Ecto neural progenitor cell (in vitro differentiated cells): ENCODE measurements at places on chromosomes 1 and 21.

- no peak for DNase-seq
Observed at GRCh38 chr1:20248971-20249612, 41.6 kb upstream of the VWA5B1 start.

DNA sequence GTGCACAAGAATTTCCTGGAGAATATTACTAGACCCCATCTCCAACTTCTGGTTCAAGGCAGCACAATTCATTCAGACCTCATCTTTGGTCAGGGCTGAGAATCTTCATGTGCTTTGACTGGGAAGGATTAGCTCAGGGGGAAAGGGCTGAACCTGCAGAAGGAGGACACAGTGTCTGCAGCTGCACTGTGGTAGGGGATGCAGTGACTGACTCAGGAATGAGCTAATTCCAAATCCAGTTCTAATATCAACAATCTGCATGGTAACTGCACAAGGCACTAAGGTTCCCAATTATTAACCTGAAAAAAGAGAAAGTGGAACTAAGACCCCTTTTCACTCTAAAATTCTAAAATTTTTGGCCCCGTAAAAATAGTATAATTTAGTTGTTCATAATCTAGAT, 31.6 kb downstream of the TTLL7 start:
- DNase-seq: no peak

- DNase-seq: no peak
Observed at GRCh38 chr21:15932726-15933125, 202.9 kb downstream of the USP25 start.

GRCh38 chr1:228205526-228206436, 2.1 kb upstream of the OBSCN start:
- peak; percentile 32 for DNase-seq

DNA sequence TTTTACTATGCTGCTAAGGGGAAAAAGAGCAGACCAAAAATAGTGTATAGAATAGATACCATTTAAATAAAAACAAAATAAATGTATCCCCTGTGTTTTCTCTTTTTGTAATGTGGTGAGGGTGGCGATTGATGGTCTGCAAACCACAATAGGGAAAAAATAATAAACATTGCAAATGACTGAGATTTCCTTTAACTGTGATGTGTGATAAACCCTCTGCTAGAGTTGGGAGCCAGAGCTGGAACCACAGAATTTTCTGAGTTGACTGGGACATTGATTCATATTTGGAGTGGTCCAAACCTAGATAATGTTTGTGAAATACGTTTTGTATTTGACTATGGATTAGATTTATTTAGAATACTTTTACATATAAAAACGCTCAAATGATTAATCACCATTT, 70.6 kb upstream of the PTGFR start:
- DNase-seq: no peak

DNA sequence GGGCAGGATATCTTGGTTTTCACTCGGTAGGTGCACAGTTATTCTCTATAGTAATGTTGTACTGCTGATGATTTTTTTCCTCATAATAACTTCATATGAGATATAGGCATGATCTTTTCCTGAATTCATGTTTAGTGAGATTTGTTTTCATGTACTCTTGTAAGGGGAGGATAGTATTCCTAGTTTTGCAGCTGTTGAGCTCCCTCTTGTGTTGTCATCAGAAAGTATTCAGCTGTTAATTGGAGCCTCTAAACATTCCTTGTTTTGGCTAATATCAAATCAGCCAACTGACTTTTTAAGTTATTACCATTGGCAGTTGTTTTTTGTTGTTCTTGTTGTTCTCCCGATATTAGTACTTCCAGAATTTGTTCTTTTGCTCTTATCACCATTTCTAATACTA, 24.4 kb downstream of the OR10R2 start:
- DNase-seq: no peak

DNA sequence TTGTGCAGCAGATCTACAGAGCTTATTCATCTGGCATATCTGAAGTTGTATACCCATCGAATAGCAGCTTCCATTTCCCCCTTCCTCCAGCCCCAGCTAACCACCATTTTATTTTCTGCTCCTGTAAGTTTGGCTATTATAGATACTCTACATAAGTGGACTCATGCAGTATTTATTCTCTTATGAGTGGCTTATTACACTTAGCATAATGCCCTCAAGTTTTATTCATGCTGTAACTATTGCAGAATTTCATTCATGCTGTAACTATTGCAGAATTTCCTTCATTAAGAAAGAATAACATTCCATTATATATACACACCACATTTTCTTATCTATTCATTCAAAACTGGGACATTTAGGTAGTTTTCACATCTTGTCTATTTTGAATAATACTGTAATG, 30.5 kb upstream of the IFI16 start:
- DNase-seq: no peak

GRCh38 chr21:38323721-38324531, 67.1 kb downstream of the KCNJ15 start:
- DNase-seq: no peak

DNA sequence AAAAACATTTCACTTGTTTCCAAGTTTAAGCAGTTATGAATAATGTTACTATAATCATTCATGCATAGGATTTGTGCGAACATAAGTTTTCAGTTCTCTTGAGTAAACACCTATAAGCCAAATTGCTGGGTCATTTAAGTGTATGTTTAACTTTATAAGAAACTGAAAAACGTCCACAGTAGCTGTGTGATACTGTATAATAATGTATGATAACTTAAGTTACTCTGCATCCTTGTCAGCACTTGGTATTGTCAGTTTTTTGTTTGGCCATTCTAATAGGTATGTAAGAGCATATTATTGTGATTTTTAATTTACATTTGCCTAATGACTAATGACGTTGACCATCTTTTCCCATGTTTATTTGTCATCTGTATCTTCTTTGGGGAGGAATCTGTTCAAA, 14.4 kb upstream of the SLC35A3 start:
- DNase-seq: no peak

DNA sequence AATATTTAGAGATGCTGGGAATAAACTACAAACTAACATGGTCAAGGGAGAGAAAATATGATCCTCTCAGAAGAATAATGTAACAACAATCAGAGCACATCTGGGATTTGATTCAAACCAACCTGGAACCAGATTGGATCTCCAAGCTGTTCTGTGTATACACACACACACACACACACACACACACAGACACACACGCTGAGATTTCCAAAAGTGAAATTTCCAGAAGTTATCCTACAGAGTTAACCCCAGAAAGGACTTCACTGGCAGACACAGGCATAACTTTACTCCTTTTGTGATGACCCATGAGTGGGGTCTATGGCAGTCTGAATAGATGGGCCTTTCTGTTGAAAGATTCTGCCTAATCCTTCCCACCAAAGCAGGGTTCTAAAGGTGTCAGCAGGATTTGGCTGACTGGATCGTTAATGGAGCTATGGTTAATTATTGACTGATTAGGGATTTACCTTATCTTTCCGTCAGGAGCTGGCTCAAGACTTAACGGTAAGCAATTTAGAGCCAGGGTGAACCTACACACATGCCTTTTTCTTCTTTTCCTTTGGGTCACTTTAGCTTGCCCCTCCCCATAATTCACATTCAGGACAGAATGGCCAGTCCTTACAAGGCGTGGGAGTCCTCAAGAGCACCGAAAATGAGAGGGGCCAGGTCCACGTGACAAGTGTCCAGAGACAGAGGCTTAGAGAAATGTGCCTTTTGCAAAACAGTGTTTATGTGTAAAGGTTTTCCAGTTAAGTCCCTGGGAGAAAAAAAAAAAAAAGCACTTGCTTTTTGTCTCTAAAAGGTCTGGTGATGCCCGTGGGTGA, 10.9 kb upstream of the PROX1 start:
- DNase-seq: no peak

DNA sequence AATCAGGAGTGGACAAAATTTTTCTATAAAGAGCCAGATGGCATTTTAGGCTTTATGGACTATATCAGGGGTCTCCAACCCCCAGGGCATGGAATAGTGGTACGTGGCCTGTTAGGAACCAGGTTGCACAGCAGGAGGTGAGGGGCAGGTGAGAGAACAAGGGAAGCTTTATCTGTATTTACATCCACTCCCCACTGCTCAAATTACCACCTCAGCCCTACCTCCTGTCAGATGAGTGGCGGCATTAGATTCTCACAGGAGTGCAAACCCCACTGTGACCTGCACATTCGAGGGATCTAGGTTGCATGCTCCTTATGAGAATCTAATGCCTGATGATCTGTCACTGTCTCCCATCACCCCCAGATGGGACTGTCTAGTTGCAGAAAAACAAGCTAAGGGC, 13.9 kb downstream of the PHTF1 start:
- DNase-seq: no peak

DNA sequence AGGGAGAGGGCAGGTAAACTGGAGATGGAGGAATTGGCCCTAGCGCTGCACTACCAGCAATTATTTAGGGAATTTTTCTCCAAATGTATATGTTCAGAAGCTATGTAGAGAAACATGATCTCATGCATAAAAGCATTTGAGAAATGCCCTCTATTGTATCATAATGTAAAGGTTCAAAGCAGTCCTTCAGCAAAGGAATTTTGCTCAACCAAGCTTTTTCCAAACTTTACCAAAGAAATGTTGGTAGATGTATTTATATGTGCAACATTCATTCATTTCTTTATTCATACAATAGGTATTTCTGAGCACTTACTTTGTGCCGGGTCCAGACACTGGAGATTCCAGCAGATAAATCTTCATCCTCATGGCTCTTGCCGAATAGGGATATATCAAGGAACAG, 64.4 kb downstream of the XCL1 start:
- no peak for DNase-seq

DNA sequence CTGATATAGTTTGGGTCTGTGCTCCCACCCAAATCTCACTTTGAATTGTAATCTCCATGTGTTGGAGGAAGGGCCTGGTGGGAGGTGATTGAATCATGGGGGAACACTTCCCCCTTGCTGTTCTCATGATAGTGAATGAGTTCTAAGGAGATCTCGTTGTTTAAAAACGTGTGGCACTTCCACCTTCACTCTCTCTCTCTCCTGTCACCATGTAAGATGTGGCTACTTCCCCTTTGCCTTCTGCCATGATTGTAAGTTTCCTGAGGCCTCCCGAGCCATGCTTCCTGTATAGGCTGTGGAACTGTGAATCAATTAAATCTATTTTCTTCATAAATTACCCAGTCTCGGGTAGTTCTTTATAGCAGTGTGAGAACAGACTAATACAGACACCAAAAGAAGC, 40.4 kb downstream of the FRRS1 start:
- no peak for DNase-seq

- DNase-seq: peak; percentile 58
Observed at GRCh38 chr1:243316366-243316989, 60.6 kb downstream of the SDCCAG8 start.

GRCh38 chr1:24119859-24120756, 8.2 kb upstream of the MYOM3 start:
- DNase-seq: no peak

- DNase-seq: no peak
Observed at GRCh38 chr1:179826626-179827280, 50.9 kb downstream of the TOR1AIP2 start.

DNA sequence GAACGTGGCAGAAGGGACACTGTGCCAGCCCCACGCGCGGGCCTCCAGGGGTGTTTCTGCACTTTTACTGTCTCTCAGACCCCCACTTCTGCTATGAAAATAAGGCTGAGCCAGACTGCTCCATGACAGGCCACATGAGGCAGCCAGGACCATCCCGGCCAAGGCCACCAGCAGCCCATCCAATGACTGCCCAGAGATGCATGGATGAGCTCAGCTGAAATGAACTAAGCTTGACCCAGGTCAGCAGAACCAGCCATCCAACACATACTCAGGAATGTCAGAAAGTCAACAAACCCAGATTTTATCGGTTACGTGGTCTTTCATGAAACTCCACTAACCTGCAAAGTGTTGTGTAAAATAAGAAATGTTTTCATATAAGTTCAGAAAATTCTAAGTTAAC, 51.2 kb downstream of the CCDC185 start:
- DNase-seq: no peak

- no peak for DNase-seq
Observed at GRCh38 chr1:79193211-79194079, 186.9 kb upstream of the ADGRL4 start.

- DNase-seq: peak; percentile 17
Observed at GRCh38 chr1:43238991-43239469, 30.8 kb upstream of the TMEM125 start.

DNA sequence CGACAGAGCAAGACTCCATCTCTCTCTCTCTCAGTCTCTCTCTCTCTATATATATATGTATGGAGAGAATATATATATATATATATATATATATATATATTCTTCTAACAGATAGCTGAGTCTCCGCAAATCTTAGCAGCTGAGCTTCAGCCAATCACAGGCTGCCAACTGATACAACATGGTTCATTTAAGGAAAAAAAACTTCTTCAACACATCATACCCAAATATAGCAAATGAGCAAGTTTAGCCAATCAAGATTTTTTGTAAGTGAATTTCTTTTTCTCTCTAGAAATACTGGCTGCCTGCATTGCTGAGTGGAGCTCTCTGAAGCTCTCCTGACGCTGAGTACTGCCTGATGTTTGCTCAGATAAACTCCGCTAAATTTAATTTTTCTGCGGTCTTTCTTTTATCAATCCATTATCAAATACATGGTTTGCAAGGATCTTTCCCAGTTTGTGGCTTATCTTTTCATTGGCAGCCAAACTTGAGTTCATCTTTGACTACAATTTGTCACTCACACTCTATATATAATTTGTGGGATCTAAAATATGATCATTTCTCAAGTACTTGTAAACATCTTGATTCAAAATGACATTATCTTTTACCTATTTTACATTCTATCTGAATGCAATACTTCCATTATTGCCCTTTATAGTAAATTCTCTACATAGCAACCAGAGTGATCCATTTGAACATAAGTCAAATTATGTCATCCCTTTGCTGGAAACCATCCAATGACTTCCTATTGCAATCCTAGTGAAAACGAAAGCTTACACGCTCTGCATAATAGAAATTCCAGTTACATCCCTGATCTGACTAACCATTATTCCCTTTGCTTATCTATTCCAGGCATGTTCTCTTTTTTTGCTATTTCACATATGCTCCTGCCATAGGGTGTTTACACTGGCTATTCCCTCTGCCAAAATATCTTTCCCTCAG, 2131.7 kb downstream of the MRPL39 start:
- no peak for DNase-seq

- DNase-seq: no peak
Observed at GRCh38 chr1:34212673-34213072, 36.0 kb downstream of the C1orf94 start.

GRCh38 chr1:31931593-31932225, 6.5 kb downstream of the PTP4A2 start:
- no peak for DNase-seq

DNA sequence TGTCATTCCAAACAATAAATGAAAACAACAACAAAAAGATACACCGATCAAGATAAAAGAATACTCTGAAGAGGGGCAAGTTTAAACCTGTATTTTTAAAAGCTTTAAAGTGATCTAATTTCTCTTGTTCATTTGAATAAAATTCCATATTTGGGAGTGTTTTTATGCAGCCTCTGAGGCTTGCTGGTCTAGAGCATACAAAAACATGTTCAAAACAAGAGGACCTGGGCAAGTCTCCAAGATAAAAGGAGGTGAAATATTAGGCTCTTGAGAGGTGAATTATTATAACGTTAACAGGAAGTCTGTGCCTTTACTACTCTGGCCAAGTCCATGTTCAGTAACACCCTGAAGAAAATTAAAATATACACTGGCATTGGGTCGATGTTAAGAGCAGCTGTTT, 20.1 kb downstream of the URB1 start:
- DNase-seq: no peak
